ENCODE measurements at places on chromosomes 2 and 18. TPM values are rescaled to one million over a fixed set of nuclear protein-coding genes. Genes with fewer than 3 reads are reported as not detected.

FAP gene
- 8.7 TPM for total RNA-seq

CLK1 gene
- 102 TPM for total RNA-seq

GKN1 gene
- not detected for total RNA-seq

UPP2 gene
- total RNA-seq = not detected

CAVIN2 gene
- 16.4 TPM for total RNA-seq

AMER3 gene
- total RNA-seq = not detected

CD207 gene
- total RNA-seq = not detected

- no peak for DNase-seq
Measured at GRCh38 chr2:190794377-190794776, 86.2 kb upstream of the GLS start.

- DNase-seq = no peak
Measured at GRCh38 chr18:80198391-80198790, 48.9 kb downstream of the PARD6G start.

GRCh38 chr18:55559739-55560138 lies 28.3 kb downstream of the TCF4 start:
- no peak for DNase-seq

DNA sequence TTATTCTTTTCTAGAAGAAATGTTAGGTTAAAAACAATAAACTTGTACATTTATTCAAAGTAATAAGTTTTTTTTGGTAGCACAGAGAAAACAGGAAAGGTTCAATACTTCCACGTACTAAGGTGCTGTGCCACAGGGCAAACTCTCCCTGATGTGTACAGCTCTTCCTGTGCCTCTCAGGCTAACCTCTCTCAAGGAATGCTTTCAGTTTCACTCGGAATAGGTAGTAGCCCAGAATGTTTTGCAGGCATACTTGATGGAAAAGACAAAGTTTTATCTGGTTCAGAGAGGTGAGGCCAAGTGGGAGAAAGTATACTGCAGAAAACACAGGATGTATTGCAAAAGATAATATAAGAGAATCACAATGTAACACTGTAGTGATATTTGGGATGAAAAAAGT lies 171.0 kb upstream of the ZFP36L2 start:
- no peak for DNase-seq

GRCh38 chr2:199219551-199219950 lies 238.2 kb downstream of the SATB2 start:
- DNase-seq = no peak

- DNase-seq = peak; percentile 80
Measured at GRCh38 chr2:113370478-113371091, 66.9 kb upstream of the ZNG1B start.

DNA sequence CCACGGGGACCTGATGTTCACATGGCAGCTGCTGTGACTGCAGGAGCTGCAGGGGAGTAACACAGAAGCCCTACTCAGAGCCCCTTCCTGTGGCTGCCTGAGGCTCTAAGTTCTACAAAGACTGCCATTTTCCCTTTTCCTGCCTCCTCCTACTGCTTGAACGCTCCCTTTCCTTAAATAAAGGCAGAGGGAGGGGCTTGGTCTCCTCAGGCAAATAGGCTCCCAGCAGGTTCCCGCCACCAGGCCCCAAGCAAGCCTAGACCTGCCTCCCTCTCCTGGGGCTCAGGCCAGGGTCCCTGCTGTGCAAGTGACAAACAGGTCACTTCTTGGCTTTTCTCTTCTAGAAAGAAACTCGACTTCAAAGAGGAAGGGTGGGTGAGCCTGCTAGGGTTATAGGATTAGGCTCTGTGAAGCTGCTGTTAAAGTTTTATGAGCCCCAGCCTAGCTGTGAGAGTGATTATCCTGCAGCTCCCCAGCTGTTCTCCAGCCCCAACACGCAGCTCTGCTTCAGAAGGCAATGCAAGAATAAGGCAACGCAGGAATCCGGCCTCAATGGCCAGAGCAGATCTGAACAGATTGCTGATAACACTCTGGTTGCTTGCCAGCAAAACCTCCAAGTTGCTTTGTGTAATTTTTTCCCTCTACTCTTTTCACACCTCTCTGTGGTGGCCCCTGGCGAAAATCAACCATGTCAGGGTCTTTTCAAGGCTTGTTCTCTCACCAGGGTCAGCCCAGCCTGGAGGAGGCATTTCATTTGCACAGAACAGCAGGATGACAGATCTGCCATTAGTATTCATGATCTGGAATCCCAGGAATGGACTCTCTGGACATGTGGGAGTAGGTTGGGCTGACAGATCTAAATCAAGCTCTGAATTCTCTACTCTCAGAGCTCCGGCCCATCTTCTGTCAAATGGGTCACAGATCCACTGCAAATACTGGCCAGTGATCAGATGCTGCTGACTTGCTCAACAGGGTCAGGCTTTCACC lies 71.3 kb downstream of the MRO start:
- peak; percentile 1 for DNase-seq

DNA sequence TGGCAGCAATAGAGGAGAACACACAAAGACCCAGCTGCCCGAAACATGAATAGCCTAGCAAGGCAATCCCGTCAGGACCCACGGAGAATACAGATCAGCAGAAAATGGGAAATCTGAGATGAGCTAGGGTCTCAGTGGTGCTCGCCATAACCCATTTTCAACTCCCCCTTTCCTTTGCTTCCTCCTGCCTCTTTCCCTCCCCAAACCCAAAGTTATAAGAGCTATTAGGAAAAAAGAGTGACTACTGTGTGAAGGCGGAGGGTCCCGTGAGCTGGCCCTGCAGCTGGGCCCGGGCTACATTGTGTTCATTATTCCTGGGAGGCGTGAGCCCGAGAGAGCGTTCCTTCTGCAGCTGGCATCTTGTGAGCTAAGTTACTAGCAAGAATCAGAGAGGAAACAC lies 118.4 kb downstream of the PID1 start:
- no peak for DNase-seq

DNA sequence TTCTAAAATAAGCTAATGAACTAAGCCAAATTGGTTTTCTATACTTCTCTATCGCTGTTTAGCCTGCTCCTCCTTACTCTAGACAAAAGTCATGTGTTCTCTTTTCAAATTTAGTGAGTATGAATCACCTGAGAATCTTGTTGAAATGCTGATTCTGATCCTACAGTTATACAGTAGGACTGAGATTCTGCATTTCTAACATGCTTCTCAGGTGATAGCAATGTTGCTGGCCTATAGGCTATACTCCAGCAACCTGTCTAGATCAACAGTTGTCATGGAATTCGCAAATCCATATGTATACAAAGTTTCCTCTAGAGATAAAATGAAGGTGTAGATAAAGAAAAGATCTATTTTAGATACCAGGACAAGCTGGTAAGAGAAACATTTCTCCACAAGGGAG lies 62.9 kb downstream of the MEMO1 start:
- DNase-seq = no peak

- peak; percentile 48 for DNase-seq
Measured at GRCh38 chr2:71101656-71102055, 28.4 kb downstream of the MCEE start.

DNA sequence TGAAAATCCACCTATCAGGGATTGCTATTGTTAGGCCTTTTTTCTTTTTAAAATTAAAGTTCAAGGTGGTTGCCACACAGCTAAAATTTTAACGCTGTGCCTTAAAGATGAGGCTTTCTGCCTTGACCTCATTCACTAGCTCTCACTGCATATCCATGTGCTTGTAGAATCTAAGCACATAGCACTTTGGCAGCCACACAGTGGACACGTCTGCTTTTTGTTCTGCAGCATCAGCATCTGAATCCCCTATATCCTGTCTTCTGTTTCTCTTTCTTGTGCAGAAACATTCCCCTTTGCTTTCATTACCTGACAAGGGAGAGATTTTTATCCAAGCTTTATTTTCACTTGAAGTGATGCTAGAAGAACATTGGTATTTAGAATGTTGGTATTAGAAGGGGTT lies 38.1 kb downstream of the RALB start:
- DNase-seq = no peak

DNA sequence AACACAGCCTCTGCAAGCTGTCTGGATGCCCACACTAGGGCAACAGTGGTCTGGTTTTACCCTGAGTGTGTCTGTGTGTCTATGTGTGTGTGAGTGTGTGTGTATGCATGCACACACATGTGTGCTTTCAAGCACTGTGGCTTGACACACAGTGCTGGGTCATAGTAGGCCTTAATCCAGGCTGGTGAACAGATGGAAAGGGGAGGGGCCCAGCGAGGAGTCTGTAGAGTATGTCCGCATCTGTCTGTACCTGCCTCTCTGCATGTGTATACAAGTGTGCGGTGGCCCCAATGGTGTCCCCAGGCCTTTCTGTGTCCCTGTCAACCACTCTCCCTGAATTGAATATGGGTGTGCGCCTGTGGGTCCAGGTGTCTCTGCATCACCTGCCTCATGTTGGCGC lies 9.3 kb upstream of the KCNIP3 start:
- DNase-seq = no peak

DNA sequence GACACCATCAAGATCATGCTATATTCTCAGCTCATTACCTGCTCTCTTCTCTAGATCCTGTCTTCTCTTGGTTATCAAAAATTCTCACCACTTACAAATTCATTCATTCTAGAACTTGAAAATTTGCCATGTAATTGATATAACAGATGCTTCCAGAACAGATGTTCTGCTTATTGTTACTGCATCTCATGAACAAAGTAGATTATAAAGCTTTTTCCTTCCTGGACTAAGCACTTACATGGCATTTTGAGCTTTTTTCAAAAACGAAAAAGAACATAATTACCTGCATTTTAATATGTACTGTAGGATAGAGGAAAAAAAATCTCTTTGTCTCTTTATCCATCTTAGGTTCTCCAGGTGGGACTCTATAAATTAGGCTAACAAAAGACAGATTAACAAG lies 79.6 kb upstream of the CREB1 start:
- no peak for DNase-seq

DNA sequence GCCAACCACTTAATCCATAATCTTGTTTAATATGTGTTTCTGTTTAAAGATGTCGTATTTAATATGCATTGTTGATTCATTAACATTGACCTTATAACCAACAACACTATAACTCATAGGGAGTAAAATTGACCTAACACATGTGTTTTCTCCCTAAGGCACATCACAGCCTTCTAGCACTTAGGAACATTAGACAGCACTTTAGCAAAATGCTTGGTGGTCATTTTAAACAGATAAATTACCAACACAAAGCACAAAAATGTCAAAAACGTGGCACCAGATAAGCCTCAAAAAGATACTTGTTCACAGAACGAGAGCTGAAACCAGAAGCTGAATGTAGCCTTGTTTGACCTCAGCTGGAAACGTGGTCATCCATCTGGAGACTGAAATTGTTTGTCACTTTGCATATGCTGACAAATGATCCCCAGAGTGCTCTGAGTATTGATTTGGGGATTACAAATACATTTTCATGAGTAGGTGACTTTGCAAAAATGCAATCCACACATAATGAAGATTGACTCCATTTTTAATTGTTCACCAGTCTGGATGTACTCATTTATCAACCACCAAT lies 139.2 kb downstream of the CCDC102B start:
- DNase-seq = no peak

DNA sequence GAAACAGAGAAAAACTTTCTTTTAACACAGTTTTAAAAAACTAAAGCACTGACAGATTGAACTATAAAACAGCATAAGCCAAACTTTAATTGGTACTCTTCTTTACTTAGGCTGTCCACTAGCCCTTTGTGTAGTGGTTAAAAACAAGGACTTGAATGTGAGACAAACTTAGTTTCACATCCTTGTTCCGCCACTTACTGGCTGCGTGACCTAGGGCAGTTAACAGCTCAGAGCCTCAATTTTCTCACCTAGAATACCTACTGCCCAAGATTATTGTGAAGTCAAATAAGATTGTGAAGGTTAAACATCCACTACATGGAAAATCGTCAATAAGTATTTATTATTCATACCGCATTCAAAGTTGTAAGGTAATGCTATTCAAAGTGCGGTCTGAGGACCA lies 2.0 kb downstream of the WDR35 start:
- no peak for DNase-seq

GRCh38 chr2:190603374-190603773 lies 45.5 kb upstream of the NAB1 start:
- DNase-seq = no peak

DNA sequence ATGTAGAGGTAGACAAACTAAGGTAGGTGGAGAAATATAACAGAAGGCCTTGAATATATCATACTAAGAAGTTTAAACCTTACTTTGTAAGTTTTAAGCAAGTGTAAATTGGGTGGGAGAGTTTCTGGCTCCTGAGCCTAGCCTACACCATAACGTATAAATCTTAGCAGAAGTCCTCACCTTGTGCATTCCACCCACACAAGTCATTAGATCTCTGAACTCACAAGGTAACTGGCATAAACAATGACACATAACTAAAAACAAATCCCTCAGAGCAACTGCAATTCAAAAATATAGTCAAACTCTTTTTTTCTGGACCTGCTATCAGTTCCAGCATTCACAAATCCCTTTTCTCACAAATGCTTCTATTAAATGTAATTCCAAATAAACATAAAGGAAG lies 9.4 kb downstream of the REV1 start:
- DNase-seq = no peak

GRCh38 chr2:113922335-113922734 lies 32.4 kb downstream of the ACTR3 start:
- no peak for DNase-seq

- no peak for DNase-seq
Measured at GRCh38 chr2:106261871-106262321, 67.8 kb upstream of the UXS1 start.
